ENCODE measurements at places on chromosomes 1 and 21.

GRCh38 chr21:22754746-22755145 is 1756.5 kb downstream of the NCAM2 start:
- no peak for DNase-seq

- no peak for DNase-seq
Measured at GRCh38 chr21:43196826-43197225, 28.0 kb downstream of the CRYAA start.

DNA sequence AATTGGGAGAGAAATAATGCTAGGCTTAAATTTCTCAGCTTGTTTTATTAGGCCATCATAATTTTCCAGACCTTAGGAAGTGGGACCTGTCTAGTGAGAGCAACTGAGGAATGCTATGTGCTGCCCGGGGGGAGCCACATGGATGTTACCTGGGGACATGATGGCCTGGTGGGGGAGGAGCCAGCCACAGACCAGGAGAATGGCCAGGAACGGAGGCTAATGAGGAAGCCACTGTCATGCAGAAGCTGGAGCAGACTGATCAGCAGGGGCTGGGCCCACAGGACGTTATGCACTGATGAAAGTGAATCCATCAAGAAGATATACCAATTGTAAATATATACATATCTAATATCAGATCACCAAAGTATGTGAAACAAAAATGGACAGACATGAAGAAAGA is 4.6 kb upstream of the KRTAP10-1 start:
- DNase-seq: no peak

DNA sequence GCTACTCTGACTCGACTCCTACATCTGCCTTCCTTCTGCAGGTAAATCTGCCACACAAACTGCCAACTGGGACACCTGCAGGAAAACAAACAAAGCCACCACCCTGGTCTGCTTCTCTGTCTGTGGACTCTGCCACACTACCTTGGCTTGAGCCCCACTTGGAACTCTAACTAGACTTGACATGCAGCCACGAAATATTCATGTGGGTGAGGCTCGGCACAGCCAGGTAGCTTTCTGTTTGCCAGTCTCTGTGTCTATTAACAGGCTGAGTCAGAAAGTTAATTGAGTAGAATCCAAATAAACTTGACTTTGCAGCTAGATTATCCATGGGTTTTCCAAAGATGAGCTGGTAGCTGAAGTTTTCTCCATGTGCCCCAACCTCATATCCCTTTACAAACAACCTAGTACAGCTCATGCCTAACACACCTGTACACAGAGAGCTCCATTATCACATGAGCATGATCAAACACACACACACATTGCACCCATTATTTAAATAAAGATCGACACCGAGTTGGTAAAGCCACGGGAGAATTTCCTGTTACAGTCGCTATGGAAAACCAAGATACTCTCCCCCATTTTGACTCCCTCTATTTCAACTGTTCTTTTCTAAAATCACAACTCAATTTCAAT is 808 bp downstream of the C1orf116 start:
- DNase-seq: no peak

GRCh38 chr1:34162852-34163766 is 1.9 kb downstream of the CSMD2 start:
- no peak for DNase-seq

DNA sequence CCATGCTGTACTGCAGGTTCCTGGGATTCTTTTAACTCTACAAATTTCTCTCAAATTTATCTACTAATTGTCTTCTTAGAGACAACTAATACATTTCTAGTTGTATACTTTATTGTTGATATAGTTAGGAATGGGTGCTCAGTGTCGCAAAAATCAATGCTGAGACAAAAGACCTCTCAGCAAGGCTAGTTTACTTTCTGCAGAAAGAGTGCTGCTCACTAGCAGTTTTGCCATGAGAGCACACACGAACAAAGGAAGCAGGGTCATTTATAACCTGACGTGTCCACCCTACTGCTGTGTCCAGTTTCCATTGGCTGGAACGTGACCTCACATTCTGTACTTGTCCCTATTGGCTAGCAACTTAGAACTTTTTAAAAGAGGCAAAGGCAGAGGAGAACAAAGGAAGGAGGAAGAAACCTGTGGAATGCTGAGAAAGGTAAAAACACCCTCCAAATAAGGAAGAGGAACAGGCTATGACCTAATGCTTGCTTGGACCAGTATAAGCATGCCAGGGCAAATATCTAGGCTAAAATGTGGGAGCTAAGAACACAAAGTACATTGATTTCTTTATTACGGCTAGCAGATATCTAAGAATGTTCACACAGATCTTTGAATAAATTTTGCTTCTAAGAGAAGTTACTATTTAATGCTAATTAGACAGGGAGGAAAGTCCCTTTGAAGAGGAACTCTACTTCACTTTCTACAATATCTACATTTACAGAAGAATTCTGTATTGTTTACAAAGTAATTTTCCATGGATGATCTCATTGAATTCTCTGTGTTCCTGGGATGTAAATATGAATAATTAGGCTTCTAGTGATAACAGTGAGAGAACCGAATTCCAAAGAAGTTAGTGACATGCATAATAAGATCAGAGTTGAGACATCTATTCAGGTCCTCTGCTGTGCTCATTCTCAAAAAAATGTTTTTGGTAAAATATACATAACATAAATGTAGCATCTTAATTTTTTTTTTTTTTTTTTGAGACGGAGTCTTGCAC is 86.0 kb upstream of the MAP10 start:
- no peak for DNase-seq

All from activated naive CD4-positive, alpha-beta T cell (primary cell).